ENCODE measurements at places on chromosomes 11 and 22.

DNA sequence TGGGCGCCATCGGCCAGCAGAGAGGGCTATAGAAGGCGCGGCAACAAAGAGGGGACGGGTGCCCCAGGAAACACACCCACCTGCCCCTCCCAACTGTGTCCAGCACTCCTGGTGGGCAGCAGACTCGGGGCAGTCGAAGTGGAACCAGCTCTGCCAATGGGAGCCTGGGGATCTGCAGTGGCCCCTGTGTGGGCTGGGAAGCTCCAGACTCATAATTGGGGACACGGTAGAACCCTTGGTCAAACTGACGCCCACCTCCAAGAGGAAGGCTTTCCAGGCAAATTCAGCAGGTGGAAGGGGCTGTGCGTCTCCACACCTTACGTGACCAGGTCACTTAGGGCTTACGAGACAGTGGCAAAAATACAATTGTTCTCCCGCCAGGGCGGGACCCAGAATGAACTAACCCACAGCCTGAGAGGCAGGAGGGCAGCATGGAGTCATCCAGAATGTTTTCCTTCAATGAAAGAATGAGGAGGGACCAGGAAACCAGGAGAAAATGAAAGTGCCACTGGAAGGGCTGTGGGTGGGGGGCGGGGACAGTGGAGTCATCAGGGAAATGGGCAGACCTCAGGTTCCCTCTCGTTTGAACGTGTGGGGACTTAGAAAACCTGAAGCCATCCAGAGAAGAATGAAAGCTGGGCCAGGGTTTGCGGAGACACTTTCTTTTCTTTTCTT, 53.2 kb upstream of the SHANK2 start:
- no peak for DNase-seq

DNA sequence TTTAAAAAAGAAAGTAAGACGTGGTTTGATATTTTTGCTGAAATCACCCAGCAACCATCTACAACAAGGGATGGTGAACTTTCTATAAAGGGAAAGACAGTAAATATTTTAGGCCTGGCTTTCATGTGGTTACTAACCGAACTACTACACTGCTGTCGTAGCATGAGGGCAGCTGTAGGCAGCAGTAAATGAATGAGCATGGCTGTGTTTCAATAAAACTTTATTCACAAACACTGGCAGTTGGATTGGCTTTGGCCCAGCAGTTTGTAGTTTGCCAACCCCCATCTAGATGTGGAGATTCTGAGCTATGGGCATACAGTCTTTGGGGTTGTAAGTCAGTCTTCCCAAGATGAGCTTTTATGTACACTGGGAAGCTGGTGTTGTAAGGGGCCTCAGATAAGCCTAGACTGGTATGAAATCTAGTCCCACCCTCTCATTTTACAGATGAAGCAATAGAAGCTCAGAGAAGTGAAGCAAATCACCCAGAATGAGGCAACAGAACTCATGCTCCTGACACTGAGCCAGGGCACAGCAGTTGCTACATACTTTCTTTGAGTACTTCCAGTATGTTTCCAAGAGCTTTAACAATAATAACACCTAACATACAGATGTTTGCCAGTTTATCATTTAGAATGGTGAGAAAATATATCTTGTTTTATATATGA, 204.4 kb downstream of the ADAMTS15 start:
- no peak for DNase-seq

DNA sequence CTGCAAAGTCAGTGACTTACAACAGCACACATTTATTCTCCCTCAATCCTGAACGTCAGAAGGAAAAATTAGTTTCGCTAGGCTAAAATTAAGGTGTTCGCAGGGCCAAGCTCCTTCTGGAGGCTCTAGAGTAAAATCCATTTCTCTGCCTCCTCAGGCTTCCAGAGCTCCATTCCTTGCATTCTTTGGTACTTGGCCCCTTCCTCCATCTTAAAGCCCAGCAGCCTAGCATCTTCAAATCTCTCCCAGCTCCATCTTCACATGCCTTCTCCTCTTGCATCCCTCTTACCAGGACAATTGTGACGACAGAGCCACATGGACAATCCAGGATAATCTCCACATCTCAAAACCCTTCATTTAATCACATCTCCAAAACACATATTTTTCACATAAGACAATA, 165.0 kb downstream of the GRIA4 start:
- no peak for DNase-seq

GRCh38 chr11:111703576-111703975, 62.6 kb downstream of the PPP2R1B start:
- DNase-seq = no peak

DNA sequence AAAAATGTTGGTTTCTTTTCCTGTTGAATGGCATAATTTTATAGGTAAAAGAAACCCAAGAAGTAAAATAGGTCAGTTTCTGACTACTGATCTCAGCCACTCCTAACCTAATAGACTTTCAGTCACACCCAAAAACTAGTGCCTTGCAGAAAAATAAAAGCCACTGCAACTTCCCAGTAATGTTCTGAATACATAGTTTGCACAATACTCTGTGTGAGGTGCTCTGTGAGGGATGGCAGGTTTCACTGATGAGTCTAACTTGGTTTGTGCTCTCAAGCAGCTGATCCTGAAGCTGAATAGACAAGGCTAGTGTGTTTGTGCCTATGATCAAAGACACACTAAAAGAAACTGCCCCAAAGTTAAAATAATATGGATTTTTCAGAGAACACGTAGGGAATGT, 758.3 kb downstream of the NELL1 start:
- DNase-seq = no peak

DNA sequence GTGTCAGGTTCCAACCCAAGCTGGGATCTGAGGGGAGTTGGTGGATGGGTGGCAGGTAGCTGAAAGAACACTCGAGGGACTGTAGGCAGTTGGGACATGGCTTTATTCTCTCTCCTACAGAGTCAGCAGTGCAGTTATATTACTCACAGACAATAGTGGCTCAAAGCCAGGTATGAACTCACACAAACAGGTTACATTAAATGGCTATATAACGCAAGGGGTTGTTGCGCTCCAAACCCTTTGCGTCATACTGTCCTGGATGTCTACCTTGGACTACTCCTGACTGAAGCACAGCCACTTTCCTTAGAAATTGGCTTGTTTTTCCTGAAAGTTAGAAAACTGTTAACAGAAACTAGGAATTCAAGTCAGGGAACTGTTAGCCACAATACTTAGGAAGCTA, 66.4 kb upstream of the OR4B1 start:
- no peak for DNase-seq

DNA sequence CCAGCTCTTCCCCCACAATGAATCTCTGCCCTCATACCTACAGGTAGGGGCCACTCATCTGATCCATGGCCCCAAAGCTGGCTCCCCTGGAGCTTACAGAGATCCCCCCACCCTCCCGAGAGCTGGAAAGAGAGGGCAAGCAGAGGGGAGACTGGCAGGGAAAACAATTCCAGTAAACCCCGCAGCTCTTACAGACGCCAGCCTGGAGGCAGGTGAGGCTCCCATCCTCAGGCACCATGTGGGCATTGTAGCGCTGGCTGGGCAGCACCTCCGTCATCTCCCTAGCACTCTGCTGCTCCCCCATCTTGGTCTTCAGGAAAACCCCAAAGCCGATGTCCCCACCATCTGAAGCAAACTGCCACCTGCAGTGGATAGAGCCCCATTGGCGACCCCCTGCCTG, 14.1 kb downstream of the SEC14L4 start:
- DNase-seq = no peak

DNA sequence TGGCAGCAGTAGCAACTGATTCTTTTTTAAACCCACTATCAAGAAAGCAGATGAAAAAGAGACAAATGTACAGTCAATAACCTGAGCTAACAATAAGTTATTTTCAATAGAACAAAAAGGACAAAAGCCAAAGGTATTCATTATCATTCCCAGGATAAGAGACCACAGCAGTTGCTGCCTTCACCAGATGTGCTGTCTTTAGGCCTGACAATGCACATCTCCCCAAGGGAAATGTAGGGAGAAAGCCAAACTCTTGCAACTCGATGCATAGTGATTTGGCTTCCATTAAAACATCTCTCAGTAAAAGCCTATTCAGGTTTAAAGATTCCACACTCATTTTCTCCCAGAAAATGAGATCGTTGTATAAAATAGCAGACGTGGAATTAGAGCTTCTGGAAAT, 210.7 kb downstream of the METTL15 start:
- DNase-seq = no peak

GRCh38 chr11:44189986-44190882, 94.8 kb downstream of the EXT2 start:
- DNase-seq = no peak

- no peak for DNase-seq
Measured at GRCh38 chr11:95078526-95078925, 11.1 kb upstream of the ENDOD1 start.

DNA sequence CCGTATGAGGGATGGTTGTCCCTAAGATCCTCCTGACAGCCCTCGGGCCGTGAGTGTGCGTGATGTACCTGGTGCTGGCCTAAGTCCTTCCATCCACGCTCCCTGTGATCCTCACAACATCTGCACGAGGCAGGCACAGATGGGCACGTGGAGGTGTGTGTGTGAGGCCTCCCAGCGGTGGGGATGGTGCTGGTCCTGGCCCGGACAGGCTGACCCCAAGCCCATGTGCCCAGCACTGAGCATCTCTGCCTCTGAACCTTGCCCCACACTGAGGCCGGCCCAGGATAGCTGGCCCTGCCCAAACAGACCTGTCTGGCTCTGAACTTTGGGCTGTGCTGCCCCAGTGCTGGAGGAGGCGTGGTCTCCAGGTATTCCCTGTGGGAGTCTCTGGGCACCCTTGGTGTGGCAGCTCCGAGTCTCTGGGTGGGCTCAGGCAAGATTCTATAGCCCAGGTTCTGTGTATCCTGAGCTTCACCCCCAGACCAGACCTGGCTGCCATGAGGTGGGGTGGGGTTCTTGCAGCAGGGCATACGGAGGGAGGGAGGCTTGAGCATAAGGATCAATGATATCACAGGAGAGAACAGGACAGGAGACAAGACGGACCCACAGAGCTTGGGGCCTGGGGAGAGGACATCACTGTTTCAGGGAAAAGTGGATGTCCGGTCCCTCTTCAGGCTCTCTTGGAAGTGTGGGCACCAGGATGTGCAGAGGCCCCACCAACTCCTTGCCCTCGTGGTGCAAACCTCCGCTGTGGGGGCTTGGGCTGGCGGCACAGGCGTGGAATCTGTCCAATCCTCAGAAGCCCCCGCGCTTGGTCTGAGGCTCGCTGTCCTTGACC, 881.8 kb downstream of the BRD1 start:
- no peak for DNase-seq

GRCh38 chr11:27204529-27204928, 158.5 kb downstream of the CCDC34 start:
- no peak for DNase-seq

GRCh38 chr11:45178890-45179671, 32.6 kb downstream of the PRDM11 start:
- DNase-seq = no peak

GRCh38 chr11:66789097-66789890, 53.9 kb upstream of the RCE1 start:
- DNase-seq = no peak

DNA sequence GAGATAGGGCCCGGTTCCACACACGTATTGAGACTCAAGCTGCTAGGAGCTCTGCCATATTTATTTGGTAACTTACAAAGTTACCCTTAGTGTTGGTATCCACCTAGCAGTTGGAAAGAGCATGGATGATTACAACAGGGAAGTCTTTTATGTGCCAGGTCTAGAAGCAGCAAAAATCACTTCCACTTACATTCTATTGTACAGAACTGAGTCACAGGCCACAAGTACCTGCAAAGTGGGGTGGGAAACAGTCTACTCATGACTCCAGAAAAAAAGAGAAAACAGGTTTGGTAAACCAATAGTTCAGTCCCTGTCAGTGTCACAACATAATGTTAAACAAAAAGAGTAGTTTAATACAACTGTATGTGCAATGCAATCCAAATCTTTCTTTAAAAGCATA, 279.6 kb upstream of the PITPNB start:
- DNase-seq = no peak

- no peak for DNase-seq
Measured at GRCh38 chr22:43227239-43227630, 40.3 kb upstream of the TTLL12 start.

- no peak for DNase-seq
Measured at GRCh38 chr11:12110714-12111548, 541 bp downstream of the MICAL2 start.

DNA sequence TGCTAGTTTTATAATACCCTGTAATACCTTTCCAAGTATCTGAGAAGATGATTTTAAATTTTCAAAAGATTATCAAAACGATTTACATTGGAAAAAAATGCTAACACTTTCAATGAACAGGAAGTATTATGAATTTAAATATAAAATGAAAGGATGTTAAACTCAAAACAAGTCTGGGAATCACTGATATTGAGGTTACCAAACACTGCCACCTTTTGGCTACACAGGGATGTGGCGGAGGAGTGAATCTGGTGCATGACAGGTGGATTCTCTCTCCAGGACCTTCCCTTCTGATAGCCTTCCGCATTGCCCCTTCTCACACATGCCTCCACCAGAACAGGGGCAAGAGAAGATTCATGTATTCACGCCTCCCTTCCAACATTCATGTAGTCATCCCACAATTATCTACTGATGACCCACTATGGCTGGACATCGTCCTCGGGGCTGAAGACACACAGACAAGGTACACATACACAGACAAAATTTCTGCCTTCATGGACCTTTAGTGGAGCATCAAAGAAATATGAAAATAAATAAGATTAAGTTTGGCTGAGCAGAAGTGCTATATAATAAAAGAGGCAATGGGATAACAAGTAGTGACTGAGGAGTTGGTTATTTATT, 34.7 kb downstream of the ATG16L2 start:
- DNase-seq = peak; percentile 25

- DNase-seq = no peak
Measured at GRCh38 chr11:36417154-36417553, 92.9 kb downstream of the TRAF6 start.

- no peak for DNase-seq
Measured at GRCh38 chr11:120151536-120151935, 13.6 kb upstream of the TRIM29 start.

- DNase-seq = no peak
Measured at GRCh38 chr22:45537734-45538181, 35.1 kb downstream of the FBLN1 start.

DNA sequence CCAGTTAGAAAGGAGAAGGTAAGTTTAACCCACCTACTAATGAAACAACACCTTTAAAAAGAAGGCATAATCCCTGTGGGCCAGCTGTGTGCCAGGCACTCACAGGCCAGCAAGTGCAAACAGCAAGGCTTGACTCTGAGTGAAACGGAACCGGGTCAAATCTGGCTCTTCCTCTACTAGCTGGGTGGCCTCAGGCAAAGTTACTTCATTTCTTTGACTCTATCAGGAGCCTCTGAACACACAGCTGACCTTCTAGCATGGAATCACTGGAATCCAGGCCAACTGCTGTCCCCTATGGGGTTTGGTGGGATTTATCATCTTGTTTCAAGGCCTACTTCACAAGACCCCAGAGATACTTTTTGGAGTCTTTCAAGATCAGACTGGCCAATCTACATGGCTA, 3.3 kb downstream of the RAB38 start:
- DNase-seq = no peak

All from stimulated activated CD4-positive, alpha-beta T cell treated with anti-CD3 and anti-CD28 coated beads, Interleukin-4, amount 100 ng/mL, for 4 hours (primary cell).